Upper lobe of right lung (tissue), 1 donor: ENCODE measurements at places on chromosomes 5 and 9. TPM values are rescaled to one million over a fixed set of nuclear protein-coding genes. Genes with fewer than 3 reads are reported as not detected.
A peak's percentile ranks its signal among the peaks of the same experiment; 100 is the strongest.

Gene FOXD4L6
- not detected for total RNA-seq

Gene PCDHB15
- total RNA-seq: 2.5 TPM

Gene HAVCR1
- total RNA-seq: not detected

Gene GOLGA1
- 17.9 TPM for total RNA-seq

Gene RNF208
- 6.7 TPM for total RNA-seq

Gene CDKN2A
- total RNA-seq: 5.1 TPM

Gene CATSPER3
- 0.87 TPM for total RNA-seq

Gene ARID3C
- total RNA-seq: not detected

Gene CDKN2B
- total RNA-seq: 31.3 TPM

Gene ORM2
- 3.9 TPM for total RNA-seq

Gene NSUN2
- total RNA-seq: 46.4 TPM

Gene NXNL2
- not detected for total RNA-seq

Gene TLR4
- total RNA-seq: 45.9 TPM

Gene FOXE1
- total RNA-seq: not detected

DNA sequence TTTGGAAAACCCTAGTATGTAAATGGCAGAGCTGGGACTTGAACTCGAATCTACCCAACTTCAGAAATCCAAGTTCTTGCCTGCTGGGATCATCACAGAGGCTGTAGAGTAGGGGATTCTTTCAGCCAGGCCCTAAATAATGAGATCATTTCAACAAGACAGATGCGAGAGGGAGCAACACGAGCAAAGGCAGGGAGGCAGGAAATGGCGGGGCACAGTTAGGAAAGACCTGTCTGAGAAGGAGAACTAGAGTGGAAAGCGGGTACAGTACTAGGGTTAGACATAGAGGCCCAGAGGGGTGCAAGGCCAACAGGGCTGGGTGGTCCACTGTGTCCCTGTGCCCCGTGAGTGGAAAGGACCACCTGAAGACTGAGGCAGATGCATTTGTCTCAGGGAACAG lies 46.1 kb downstream of the MVB12B start:
- DNase-seq: no peak

- DNase-seq: no peak
Observed at GRCh38 chr5:150341331-150341730, 16.2 kb upstream of the TCOF1 start.

DNA sequence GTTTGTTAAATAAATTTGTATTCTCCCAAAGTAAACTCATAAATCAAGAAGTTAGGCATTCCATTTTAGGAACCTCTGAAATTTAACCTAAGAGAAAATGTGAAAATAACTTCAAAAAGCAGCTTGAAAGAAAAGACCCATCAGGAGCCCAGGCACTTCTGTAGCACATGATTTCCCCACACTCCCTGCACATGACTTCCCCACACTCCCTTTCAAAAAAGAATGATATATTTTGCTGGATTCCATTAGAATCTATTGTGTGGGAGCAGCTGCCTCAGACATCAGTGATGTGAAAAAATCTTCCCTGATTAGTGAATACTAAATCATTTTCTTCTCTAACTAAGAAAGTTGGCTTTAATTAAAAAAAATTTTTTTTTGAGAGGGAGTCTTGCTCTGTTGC lies 83.3 kb downstream of the GLDC start:
- no peak for DNase-seq

DNA sequence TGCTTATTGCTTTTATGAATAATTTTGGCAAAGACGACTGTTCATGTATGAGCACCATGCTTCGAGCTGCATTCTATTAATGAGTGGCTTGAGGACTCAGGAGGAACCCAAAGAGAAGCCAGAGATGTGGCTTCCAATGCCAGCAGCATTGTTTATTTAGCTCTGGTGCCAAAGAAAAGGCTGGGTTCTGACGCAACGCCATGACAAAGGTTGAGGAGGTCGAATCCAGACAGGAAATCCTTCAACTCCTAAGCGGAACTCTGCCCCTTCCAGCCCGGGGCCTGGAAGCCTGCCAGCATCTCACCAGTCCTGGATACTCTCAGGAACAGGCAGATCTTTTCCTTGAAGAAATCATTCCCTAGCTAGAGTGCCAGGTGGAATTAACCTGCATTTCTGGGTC lies 104.4 kb downstream of the ARHGAP26 start:
- DNase-seq: peak; percentile 94

DNA sequence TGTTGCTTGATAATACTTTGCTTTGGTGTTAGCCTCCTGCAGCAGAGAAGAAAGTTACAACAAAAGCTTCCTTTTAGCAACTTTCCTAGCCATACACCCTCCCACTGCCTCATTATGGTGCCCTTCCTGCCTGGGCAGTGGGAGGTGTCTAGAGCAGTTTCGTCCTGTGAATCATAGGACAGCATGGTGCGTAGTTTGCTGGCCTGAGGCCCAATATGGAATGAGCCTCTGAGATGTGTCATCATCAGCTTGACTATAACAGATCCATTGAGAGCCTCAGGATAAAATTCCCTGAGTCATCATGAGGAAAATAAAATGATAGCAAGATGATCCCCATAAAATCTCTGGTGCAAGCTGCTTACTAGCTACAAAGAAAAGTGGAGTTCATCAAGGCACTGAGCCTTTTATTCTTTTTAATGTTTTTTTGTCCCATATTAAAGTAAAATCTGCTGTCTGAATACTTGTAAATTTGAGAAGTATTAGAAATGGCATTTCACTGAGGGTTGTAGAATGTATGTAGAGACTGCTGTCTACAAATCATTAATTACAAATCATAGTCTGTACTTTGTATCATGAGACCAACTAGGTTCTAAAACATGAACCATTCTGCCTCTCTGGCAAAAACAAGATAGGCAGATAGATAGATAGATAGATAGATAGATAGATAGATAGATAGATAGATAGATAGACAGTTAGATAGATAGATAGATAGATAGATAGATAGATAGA lies 303.0 kb upstream of the PDE4D start:
- DNase-seq: no peak

GRCh38 chr9:121153642-121154041 lies 48.0 kb downstream of the RAB14 start:
- DNase-seq: no peak

DNA sequence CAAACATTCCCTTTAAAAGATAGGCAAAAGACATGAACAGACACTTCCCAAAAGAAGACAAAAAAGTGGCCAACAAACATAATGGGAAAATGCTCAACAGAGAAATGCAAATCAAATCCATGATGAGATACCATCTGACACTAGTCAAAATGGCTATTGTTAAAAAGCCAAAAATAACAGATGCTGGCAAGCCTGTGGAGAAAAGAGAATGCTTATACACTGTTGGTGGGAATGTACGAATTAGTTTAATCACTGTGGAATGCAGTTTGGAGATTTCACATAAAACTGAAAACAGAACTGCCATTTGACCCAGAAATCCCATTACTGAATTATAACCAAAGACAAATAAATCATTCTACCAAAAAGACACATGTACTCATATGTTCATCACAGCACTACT lies 58.3 kb upstream of the WDR41 start:
- no peak for DNase-seq

DNA sequence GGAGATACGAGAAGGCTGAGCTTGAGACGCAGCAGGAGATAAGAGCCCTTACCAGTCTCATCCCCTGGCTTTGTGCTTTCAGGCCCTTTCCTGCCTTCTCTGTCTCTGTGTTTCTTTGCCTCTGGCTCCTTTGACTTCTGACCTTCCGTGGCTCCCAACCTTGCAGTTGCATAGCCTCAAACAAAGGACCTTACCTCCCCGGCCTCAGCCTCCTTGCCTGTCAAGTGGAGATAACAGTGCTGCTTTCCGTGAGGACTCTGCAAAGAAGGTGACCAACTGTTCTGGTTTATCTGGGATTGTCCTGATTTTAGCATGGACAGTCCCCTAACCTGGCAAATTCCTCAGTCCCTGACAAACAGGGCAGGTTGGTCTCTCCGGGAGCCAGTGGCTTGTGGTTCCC lies 287.8 kb upstream of the MVB12B start:
- DNase-seq: no peak

DNA sequence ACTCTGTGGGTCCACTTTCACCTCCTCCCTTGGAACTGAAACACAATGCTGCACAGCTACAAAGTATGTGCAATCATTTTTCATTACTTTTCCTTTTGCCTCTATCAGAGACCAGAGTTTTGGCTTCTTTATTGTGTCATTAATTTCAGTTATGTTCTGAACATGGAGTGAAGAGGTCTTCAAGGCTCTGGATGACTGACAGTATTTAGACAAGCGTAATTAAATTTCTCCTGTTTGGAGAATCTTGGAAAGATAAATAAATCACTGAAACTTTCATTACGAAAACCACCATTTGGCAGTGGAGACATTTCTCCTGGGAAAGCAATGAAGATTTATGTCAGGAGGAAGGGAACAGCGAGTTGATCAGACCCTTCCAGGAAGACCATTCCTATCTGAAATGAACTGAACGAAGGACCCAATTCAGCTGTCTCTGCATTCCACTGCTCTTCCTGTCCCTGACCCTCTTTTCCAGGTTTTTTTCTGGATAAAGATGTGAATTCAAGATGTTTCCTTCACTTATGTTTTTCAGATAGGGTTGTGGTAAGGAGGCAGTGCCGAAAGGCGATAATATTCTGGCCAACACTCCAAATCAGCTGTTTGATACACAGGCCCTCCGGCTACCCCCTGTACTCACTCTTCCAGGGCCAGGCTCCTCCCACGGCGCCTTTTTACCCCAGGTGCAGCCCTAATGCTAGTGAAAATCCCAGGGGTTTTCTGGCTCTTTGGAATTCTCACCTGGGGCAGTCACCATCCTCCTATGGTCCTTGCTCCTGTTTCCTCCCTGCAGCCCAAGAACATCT lies 77.2 kb upstream of the OSMR start:
- DNase-seq: no peak

GRCh38 chr5:174078416-174078815 lies 32.9 kb downstream of the NSG2 start:
- DNase-seq: no peak

DNA sequence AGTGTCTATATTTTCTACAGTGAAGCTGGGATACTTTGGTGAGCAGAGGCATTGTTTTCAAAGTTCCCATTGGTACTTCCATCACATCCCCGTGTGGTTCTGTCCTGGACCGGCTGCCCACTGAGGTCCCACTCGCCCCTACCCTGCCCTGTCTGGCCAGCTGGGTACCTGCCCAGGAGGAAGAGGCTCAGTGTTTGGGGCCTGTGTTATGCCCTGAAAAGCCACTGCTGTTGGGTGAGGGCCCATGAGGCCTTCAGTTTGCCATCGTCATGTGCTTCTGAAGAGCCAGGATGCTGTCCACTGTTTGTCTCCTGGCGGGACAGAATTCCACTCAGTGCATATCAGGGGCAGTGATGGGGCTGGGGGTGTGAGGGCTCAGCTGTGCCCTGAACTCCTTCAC lies 2.6 kb upstream of the CEP72 start:
- no peak for DNase-seq

- no peak for DNase-seq
Observed at GRCh38 chr5:169945831-169946261, 34.4 kb downstream of the INSYN2B start.

GRCh38 chr5:8288897-8289516 lies 420.1 kb downstream of the MTRR start:
- DNase-seq: no peak

GRCh38 chr5:143434261-143435209 lies 31.0 kb upstream of the NR3C1 start:
- no peak for DNase-seq

DNA sequence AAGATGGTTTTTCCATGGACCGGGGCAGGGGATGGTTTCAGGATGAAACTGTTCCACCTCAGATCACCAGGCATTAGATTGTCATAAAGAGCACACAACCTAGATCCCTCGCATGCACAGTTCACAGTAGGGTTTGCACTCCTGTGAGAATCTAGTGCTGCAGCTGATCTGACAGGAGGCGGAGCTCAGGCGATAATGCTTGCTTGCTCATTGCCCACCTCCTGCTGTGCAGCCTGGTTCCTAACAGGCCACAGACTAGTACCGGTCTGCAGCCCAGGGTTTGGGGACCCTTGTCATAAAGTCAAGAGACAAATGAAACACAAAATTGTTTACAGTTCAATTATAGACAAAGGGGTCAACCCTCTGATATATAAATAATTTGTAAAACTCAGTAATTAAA lies 101.7 kb downstream of the RANBP17 start:
- DNase-seq: no peak

GRCh38 chr9:122131401-122132001 lies 28.1 kb downstream of the NDUFA8 start:
- peak; percentile 42 for DNase-seq

GRCh38 chr5:99901972-99902371 lies 633.2 kb upstream of the FAM174A start:
- DNase-seq: no peak

GRCh38 chr5:2001300-2001699 lies 118.6 kb upstream of the IRX4 start:
- no peak for DNase-seq

DNA sequence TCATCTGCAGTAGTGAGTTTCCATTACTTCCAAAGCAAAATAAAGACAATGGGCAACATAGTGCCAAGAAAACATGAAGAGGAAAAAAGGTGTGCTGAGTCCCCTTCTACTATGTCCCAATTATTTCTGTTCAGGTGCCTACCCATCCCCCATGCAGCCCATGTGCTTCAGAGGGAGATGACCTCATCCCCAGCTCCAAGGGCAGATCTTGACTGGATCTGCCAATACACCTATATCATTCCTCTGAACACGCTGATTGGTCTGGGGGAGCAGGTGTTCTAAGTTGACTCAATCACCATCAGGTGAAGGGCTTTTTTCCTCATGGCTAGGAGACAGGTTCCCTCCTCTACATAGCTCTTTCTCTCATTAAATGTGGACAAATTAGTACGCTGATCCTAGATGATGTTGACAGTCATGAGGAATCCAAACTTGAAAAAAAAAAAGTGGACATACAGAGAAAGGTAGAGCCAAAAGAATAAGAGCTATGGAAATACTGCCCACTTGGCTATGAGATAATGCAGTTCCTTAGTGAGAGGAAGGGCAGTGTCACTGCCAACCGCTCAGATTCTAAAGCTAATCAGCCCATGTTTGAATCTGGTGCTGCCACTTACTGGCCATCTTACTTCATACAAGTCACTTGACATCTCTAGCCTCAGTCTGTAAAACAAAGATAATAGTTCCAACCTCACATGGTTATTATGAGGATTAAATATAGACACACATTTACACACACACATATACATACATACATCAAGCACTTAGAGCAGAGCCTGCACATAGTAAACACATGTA lies 23.1 kb downstream of the PRELID2 start:
- no peak for DNase-seq

DNA sequence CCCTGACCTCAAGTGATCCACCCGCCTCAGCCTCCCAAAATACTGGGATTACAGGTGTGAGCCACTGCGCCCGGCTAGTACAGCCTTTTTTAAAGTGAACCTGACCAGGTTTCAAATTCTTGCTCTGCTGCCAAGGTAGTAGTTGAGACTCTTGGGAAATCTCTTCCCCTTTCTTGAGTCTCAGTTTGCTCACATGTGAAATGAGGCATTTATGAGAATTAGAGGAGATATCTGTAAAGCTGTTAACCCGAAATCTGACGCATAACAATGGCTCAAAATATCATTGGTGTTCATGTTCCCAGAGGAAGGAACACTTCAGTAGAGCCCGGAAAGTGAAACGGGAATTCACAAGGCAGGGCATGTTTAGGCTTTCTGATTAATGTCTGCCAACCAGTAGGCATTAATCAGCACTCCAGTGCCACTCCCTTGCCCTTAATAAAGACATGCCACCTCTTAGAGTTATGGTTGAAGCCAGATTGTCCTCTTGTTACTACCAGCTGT lies 1.5 kb downstream of the ARPC5L start:
- no peak for DNase-seq

GRCh38 chr5:9540791-9541190 lies 5.1 kb downstream of the SEMA5A start:
- DNase-seq: no peak
